Adrenal gland (tissue), 19 donors: ENCODE measurements at places on chromosomes 1 and 21. TPM values are rescaled to one million over a fixed set of nuclear protein-coding genes. Genes with fewer than 3 reads are reported as not detected.

GRCh38 chr1:204437796-204438570 lies 26.4 kb upstream of the PPP1R15B start:
- DNase-seq = peak; percentile 4

CKS1B gene
- total RNA-seq = 27.2 TPM

DNA sequence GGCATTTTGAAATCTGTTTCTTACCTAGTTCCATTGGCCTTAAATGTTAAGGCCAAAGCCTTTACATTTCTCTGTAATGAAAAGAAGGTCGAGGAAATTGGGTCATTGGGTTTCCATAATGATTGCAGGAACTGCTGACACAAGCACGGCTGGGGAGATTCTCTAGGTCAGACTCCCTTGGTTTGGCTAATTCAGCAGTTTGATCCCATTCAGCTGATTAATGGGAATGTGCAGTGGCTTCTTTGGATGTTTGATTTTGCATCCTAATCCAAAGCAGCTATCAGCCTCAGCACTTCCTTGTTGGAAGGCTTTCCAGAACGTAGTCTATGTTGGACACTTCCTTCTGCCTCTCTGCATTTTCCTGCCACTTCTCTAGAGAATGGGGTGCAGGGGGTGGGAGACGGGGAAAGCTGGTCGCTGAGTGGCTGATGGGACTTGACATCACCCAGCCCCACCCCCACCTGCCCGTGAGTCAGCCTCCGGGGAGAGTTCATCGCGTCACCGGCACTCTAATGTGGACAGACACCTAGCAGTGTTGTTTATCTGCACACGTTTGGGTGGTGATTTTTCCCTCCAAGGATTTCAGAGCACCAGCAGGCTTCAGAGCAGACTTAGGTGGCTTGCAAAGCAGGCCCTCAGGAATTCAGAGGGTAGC lies 5.4 kb downstream of the PSEN2 start:
- DNase-seq = peak; percentile 66

DNA sequence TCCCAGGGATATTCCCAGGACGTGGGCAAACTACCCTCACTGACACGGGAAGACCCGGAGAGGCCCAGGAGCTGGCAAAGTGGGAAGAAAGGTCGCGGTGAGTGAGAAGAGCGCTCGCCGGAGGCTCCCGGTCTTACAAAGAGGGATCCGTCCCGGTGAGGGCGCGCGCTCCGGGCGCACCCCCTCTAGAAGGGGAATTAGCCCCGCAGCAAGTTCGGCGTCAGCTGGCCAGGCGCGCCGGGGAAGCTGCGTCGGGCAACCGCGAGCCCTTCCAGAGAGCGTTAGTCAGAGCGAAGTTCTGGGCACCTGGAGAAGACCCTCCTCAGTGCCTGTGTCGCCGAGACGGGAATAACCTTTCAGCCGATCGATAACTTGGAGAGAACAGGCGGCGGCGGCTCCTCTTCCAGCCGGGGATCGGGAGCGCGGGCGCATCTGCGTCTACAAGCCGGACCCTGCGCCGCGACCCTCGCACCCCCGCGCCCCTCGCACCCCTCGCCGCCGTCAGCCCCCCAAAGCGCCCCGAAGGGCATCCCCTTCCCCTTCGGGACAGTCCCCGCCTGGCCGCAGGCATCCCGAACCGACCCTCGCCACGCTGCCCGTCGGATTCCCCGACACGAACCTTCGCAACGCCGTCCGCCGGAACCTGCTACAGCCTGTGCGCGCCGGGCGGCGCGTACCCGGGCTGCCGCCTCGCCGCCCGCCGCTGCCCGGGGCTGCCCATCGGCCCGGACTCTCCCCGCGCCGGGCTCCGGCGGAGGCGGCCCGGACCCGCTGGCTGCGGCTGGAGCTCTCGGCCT lies 485 bp downstream of the SIPA1L2 start:
- DNase-seq = peak; percentile 51

- DNase-seq = no peak
Measured at GRCh38 chr1:47448462-47449222, 10.8 kb downstream of the FOXD2 start.

DNA sequence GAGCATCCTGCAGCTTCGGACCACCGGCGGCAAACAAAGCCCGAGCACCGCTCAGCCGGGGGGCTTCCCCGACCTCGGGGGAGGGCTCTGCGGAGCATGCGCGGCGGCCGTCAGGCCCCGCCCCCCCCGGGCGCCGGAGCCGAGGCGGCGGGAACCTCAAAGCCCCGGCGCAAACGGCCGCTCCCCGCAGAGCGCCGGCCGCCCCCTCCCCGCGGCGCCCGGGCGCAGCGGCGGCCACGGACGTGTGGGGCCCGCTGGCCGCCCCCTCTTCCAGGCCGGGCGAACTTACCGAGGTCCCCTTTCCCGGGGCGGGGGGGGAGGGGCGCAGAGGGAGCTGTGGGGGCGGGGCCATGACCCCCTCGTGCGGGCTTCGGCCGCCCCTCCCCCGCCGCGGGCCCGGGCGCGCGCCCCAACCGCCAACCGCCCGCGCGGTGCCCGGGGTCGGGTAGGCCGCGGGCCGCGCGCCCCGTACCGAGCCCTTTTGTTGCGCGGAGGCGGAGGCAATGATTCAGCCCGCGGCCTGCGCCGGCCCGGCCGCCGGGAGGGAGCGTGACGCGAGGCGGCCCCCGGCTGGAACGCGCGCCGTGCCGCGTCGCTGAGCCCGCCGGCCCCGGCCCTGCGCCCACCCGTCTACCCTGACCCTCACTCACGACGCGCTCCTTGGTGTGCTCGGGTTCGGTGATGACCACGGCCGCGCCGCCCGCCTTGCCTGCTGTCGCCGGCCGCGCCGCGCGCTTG lies 1.7 kb downstream of the RCC2 start:
- peak; percentile 50 for DNase-seq

GRCh38 chr1:67937010-67937409 lies 103.7 kb upstream of the GNG12 start:
- DNase-seq = no peak

DNA sequence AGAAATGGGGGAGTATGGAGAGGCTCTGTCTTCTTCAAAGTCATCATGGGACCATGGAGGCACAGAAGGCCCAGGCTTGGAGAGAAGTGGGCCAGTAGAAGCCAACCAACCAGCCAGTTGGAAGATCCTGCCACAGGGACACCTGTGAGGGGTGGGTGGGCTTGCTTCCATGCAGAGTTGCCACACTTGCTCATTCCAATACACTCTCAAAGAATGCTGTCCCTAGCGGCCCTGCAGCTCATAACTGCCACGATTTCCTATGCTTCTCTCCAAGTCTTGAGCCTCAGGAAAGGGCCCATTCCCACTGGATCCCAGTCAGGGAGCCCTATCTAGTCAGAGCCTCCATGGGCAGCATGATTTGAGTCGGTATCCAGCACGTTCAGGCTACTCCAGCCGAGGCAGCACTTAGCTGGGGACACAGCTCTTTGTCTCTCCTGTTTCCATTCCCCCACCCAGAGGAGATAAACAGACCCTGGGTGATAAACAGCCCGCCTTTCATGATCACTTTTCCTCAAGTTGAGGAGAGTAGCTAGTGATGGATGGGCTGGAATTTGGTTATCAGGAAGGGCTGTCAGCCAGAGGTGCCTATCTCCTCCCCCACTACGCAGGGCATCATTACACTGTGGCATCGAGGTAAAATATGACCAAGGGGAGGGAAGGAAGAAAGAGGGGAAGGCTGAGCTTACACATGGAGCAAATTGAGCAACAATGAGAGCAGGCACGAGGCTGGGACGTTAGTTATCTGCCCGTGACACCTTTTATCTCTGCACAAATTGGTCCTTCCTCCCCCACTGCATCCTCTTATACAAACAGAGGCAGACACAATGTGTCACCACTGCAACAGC lies 64.6 kb downstream of the ERI3 start:
- DNase-seq = no peak

GRCh38 chr1:77831976-77832711 lies 52.7 kb downstream of the MIGA1 start:
- no peak for DNase-seq

MSH4 gene
- 0.33 TPM for total RNA-seq

GRCh38 chr1:12031039-12031980 lies 12.0 kb downstream of the MIIP start:
- DNase-seq = peak; percentile 63

DNA sequence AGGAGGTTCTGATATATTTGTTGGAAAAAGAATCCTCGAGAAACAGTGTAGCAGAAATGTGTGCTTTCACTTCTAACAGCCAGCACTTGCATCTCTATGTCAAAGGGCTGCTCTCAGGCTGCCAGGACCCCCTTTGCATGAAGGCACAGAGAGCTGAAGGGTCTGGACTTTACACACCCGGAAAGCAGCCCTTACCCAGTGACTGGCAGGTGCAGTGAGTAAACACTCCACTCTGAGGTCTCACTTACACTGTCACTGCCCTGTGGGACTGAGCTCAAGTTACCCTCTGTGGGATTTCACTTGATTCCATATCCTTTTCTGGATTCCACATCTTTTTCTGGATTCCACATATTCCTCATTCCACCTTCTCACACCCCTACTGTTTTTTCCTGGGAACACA lies 40.8 kb upstream of the PPP2R5A start:
- DNase-seq = no peak

CFHR1 gene
- total RNA-seq = 3.9 TPM

- DNase-seq = no peak
Measured at GRCh38 chr1:241813768-241814320, 34.2 kb upstream of the EXO1 start.

ALX3 gene
- not detected for total RNA-seq

TMPRSS15 gene
- total RNA-seq = not detected

DNA sequence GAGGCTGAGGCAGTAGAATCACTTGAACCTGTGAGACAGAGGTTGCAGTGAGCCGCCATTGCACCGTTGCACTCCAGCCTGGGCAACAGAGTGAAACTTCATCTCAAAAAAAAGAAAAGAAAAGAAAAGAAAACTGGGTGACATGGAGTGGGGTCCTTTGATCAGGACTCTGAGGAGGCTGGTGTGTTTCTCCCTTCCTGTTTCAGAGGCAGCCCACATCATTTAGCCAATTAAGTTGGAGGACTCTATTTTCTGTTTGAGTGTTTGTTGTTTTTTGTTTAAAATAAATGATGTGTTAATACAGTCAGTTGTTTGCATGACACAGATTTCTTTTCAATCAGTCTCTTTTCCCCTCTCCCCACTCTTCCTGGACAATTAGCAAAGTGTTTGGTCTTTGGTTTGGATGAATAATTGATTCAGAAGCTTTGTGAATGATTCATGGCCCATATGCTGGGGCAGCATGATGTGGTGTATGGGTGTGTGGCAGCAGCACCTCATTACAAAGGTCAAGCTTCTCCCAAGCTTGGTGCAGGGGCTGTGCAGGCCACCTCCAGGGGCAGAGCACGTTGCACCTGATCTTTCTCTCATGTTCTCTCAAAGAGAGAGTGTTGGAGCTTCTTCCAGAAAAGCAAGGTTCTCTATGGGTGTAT lies 48.8 kb downstream of the CACNA1E start:
- DNase-seq = no peak

DNA sequence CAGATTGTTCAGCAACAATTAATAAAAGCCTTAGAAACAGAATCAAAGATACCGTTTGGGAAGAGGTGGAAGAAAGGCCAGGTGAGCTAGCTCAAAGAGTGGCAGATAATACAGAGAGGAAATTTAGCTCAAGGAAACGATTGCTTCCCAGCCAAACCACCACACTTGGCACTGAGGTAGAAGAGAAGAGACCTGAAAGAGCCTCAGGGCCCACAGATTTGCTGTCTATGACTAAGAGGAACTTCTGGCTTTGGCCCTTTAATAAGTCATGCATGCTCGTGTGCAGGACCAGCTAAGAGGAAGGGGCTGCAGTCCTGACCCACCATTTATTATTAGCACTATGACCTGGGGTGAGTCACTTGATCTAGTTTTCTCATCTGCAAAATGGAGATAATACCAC lies 72.8 kb upstream of the BCL10 start:
- DNase-seq = no peak

- DNase-seq = no peak
Measured at GRCh38 chr1:36908096-36908495, 126.2 kb downstream of the GRIK3 start.
